ENCODE measurements at places on chromosomes 6 and 20.

GRCh38 chr20:37244572-37244957, 17.0 kb downstream of the GHRH start:
- DNase-seq, result no peak

DNA sequence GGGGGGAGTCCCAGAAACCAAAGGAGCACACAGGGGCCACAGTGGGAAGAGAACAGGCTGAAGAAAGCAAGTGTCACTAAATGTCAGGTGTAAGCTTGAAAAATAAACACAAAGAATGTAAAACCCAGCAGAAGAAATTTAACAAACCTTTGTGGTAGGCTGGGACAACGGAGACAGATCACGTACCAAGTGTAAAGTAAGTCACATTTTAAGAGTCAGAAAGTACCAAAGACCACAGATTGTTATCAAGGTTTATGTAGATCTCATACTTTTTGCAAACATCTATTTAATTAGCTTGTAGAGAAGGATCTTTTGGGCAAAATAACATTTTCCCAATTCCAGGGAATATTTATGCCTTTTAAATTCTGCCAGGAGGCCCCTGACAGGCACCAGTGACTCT, 1.6 kb downstream of the CLIC5 start:
- DNase-seq, result no peak

DNA sequence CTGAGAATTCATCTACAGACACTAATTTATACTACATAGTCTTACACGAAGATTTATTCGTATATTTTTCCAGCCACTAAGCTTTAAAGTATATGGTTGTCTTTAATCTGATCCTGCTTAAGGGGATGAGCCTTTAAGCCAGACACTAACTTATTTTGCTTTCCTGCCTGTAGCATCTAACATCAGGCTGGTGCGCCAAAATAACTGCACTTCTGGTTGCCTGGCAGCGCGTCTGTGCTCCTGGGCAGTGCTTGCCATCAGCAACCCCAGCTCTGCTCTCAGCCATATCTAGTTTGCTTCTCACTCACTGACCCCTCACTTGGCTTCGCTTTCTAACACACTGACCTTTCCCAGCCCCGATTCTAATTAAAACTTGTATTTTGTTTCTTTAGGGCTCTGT, 21.8 kb downstream of the HMGCLL1 start:
- DNase-seq, result no peak

- DNase-seq, result no peak
Measured at GRCh38 chr6:141212296-141212695, 920.4 kb upstream of the GJE1 start.

All from GM04504 (cell line).